ENCODE measurements at places on chromosomes 5 and 9.
A peak's percentile ranks its signal among the peaks of the same experiment; 100 is the strongest.

DNA sequence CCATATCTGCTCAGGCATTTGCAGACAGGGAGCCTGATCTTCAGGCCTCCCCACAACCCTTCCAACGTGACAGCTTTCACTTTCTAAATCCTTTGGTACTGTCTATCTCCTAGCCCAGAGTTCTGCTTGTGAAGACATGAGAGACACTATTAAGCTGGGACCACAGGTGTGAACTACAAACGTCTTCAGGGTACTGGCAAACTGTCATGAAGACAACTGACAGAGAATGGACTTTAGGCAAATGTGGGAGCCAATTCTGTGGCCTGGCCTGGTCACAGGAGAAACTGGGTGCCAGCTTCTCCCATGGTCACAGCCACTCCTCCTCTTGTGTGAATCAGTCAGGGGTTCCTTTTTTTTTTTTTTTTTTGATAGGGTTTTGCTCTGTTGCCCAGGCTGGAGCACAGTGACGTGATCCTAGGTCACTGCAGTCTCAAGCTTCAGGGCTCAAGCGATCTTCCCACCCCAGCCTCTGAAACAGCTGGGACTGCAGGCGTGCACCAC, 10.4 kb downstream of the TRIM14 start:
- DNase-seq: no peak

GRCh38 chr5:156475182-156476157, 148.5 kb downstream of the SGCD start:
- DNase-seq: no peak

DNA sequence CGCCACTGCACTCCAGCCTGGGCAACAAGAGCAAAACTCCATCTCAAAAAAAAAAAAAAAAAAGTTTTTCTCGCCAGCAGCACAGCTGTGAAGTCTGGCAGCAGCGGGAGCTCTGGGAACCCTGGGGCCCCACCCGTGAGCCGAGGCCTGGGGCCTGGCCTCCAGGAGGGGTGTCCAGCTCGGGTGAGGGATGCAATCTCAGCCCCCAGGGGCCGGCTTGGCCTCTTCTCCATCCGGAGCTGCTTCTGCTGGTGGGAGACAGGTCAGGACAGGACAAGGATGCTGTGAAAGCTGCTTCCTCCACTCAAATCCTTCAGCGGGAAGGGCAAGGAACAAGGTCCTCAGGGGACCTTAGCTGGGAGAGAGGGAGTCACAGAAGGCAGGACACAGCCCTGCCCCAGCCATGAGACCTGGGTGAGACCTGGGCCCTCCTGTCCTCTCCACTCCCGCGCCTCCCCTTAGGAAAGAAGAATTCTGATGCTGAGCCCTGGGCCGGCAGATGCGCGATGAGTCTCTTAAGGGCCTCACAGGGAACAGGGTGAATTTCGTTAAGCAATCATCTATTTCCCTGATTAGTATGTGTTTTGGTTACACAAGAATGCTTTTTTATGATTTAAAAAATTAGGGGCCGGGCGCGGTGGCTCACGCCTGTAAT, 30.6 kb downstream of the PLPP7 start:
- DNase-seq: no peak

- DNase-seq: no peak
These were observed 1013.1 kb downstream of the NR2F1-AS1 start for GRCh38 chr5:92567831-92568450.

- no peak for DNase-seq
These were observed 415.9 kb downstream of the ARHGEF28 start for GRCh38 chr5:74041913-74042312.

- DNase-seq: no peak
These were observed 27.3 kb downstream of the GIN1 start for GRCh38 chr5:103092676-103093075.

DNA sequence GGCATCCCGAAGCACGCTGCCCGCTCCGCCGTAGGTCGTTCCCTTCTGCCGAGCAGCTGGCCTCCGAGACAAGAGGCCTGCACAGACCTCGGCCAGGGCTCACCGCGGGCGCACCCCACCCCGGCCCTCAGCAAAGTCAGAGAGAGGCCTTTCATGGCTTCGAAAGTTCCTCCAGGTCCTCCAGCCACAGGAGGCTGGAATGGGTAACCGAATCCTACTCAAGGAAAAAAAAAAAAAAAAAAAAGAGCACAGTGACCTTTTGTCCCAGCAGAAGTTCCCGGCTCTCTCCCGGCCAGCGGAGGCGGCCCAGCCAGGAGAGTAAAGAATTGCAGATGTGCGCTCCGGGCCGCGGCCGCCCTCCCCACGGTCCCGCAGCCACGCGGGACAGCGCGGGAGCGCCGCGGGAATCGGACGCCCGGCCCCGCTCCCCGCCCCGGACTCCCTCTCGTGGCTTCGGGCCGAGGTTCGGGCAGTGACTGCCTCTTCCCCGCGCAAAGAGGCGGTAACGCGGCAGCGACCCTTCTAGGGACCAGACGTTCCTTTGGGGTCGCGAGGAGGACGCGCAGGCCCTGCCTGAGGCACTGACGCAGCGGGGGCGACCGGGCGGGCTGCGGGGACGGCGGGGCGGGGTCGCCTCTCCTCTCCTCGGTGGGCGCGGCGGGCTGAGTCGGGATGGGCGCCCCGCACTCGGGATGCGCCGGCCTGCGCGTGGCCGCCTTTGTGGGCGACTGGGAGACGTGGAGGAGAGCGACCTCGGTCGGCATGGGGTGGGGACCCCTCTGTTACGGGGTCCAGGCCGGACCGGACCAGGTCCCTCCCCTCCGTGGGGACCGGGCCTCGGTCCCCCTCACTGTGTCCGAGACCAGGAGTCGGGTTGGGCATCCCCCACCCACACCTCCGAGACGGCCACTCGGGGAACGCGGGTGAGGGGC, 754 bp downstream of the GFPT2 start:
- no peak for DNase-seq

DNA sequence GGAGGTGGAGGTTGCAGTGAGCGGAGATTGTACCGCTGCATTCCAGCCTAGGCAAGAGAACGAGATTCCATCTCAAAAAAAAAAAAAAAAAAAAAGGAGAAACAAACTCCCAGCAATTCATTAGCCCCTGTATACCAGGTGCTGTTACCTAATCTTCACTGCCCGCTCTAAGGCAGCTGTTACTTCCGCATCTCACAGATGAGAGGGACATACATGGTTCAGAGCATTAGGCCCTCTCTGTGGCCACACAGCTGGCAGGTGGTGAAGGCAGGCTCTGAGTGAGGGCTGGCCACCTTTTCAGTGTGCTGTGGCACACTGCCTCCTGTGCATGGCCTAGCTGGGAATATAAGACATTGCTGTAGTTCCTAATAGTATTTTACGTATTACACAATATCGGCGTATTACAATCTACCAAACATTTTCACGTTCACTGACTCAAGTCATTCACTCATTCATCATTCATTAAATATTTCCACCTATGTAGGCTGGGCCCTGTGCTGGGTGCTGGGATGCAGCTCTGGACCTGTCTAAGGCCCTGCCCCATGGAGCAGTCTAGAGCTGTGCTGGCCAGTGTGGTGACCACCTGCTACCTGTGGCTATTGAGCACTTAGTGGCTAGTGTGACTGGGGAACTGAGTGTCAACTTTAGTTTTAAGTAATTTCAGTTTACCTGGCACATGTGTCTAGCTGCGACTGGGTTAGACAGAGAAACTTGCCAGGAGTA, 35.8 kb downstream of the RGS3 start:
- DNase-seq: no peak

GRCh38 chr5:37495668-37496347, 116.7 kb downstream of the WDR70 start:
- no peak for DNase-seq

GRCh38 chr9:137781906-137782585, 95.5 kb upstream of the CACNA1B start:
- no peak for DNase-seq

DNA sequence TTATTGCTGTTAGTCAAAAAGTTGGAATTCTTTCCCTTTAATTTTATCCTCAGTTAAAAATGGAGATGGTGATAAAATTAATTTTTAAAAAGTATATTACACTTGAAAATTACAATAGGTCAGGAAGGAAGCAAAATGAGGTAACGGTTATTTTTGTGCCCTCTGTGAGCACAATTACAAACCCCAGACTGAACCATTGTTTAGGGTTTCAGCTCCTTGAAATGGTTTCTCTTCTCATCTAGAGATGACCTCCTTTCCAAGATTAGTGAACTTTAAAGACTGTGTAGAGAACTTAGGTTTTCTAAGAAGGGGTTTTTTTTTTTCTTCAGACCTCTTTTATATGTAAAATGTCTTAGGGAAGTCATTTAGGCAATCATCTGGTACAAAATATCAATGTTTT, 126.2 kb upstream of the CHD1 start:
- DNase-seq: peak; percentile 15

GRCh38 chr9:137924761-137925369, 47.3 kb downstream of the CACNA1B start:
- DNase-seq: no peak

GRCh38 chr5:15082096-15082495, 210.5 kb upstream of the ANKH start:
- DNase-seq: no peak

GRCh38 chr5:36882250-36882649, 5.7 kb downstream of the NIPBL start:
- DNase-seq: no peak

GRCh38 chr9:114696814-114697544, 15.0 kb upstream of the TEX48 start:
- DNase-seq: no peak

- DNase-seq: no peak
These were observed 481 bp downstream of the MRPL36 start for GRCh38 chr5:1799110-1799601.

DNA sequence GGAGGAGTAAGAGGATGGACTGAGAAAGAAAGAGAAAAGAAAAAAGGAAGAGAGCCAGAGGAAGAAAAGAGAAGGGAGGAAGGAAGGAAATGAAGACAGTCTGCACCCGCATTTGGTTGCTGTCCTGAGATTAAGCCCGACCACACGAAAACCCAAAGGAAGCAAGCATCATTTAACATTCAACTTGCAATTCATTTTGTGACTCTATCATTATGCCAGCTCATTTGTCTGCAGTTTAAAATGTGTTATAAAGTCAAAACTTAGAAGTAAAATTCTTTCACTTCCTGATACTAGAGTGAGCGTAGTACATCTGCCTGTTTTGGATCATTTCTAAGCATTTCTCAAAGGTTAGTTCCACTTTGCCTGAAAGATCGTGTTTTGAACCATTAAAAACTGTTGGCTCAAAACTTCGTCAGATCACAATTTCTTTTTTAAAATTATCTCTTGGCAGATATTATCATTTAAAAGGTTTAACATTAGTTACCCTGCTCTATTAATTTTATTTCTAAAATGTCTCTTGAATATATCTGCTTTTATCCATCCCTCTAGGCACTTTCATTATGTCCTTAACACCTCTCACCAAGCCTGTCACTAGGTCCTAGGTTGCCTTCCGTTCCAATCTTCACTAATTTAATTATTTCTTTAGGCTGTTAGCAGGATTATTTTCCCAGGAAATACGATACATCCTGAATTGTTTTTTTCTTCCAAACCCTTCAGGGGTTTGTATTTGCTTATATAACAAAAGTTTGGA, 240.9 kb downstream of the TLE4 start:
- no peak for DNase-seq

Measured in pulmonary artery endothelial cell (primary cell).